Keratinocyte (primary cell): ENCODE measurements at places on chromosomes 6 and 20.

GRCh38 chr6:132298344-132298949 lies 102.8 kb downstream of the MOXD1 start:
- DNase-seq, result no peak

GRCh38 chr20:59149678-59150504 lies 13.7 kb upstream of the ZNF831 start:
- DNase-seq, result no peak

- DNase-seq, result no peak
Observed at GRCh38 chr6:31725502-31726350, 2.6 kb downstream of the MPIG6B start.

DNA sequence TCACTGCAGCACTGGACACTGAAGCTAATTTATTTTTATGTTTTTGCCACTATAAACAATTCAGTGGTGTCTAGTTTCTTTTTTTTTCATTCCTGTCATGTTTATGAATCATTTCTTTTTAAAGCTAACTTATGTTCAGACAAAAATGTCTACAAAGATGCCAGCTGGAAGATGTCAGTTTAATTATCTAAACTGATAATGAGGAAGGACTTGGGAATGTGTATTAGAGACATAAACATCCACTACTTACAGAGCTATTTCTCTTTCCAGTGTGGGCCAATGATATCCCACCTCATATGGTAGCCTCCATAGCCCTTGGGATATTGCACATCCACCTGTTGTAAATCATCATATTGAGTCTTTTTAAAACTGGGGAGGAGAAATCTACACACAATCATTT lies 132.1 kb upstream of the FAM184A start:
- DNase-seq, result no peak

GRCh38 chr6:2942914-2943563 lies 28.3 kb downstream of the SERPINB6 start:
- DNase-seq, result no peak

GRCh38 chr20:18133962-18134361 lies 3.7 kb upstream of the KAT14 start:
- no peak for DNase-seq

DNA sequence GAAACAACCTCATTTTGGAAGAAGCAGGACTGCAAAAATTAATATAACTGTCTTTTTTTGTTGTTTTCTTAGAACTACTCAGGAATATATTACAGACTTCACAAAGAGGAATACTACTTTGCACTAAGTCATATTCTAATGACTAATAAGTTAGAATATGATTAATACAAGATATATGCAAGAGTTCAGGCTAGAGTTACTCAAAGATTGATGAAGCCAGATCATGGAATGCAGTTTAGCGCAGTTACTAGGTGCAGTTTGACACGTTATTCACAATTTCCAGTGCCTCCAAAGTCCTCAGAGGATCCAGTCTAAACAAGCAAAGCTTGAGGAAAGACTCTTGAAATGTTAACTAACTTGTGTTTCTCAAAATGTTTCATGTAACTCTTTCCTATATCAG lies 1.2 kb upstream of the MYCT1 start:
- peak; percentile 38 for DNase-seq

- DNase-seq, result no peak
Observed at GRCh38 chr6:149925253-149925973, 2.5 kb upstream of the RAET1G start.

- DNase-seq, result no peak
Observed at GRCh38 chr6:38033442-38033982, 214.0 kb downstream of the ZFAND3 start.

DNA sequence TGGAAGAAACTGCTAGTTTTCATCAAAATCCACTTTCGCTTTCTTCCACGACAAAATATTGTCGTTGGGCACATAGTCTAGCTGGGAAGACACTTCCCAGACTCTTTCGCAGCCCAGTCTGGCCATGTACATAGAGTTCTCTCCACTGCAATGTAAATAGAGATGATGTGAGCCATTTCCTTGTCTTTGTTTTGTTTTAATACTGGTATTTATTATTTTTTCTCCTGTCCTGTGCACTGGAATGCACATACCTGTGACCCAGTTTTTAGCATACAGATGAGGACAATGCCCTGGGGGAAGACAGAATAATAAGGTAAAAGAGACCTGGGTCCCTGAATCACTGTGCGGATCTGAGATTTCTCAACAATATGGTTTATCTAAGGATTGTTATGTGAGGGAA lies 149.5 kb upstream of the BMP5 start:
- DNase-seq, result no peak

DNA sequence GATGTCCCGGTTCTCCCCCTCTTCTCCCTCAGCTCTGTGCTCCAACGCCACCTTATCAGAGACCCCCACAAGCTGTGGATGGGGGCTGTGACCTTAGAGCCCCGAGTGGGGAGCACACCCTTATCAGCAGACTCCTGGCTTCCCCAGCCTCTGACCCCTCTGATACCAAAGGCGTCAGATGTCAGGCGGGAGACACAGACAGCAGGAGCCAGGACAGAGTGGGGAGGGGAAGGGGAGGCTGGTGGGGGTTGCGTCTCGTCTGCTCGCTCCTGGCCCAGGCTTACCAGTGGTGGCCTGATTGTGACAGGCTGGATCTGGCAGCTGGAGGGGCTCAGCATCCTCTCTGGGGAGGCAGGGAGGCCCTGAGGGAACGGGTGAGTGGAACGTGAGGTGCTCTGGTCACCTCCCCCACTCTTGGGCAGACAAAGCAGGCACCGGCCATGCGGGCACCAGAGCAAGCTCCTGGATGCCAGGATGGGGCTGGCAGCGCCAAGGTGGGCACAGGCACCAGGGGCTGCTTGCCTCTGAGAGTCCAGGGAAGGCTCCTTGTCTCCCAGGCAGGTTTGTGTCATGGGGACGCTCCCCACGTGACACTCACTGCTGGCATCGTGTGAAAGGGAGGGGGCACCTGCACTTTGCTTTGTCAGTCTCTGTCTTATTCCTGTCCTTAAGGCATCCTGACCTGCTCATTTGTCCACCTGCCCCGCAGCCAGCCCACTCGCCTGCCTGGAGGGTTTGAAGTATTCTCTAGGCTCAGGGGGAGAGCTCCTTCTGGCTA lies 27.8 kb upstream of the GATA5 start:
- no peak for DNase-seq

- DNase-seq, result no peak
Observed at GRCh38 chr6:158095031-158095430, 73.0 kb downstream of the SERAC1 start.

GRCh38 chr20:49862607-49863200 lies 50.1 kb downstream of the SLC9A8 start:
- no peak for DNase-seq

- no peak for DNase-seq
Observed at GRCh38 chr6:13304580-13305260, 23.6 kb downstream of the TBC1D7 start.

DNA sequence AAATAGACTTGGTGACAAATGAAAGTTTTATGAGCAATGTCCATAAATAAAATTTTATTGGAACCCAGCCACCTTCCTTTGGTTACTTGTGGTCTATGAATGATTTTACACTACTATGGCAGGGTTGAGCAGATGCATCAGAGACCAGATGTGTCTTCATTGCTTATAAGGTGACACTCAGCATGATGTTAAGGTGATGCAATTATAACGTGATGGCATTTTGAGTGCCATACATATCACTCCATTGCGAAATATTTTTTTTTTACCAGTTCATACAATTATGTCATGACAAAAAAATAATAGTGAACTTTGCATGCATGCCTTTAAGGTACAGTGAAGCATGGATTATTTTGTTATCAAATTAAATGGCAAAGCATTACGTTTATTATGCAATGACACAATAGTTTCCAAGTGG lies 96.0 kb downstream of the ADTRP start:
- no peak for DNase-seq

DNA sequence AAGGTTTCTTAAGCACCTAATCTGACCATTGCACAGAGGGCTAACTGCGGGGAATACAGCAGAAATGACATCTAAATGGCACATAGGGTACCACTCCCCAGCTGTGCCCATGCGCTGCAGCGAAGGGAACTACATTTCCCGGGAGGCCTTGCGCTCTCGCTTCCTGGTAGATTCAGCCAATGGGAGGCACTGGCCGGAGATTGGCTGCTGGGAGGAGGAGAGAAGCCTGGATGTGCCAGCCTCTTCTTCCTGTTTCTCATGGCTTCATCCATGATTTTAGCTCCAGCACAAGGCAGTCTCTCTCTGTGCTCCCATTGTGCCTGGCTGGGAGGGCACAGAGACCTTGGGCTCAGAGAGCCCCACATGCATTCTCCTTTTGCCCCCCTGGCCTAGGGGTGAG lies 101.7 kb upstream of the FOXA2 start:
- DNase-seq, result no peak

DNA sequence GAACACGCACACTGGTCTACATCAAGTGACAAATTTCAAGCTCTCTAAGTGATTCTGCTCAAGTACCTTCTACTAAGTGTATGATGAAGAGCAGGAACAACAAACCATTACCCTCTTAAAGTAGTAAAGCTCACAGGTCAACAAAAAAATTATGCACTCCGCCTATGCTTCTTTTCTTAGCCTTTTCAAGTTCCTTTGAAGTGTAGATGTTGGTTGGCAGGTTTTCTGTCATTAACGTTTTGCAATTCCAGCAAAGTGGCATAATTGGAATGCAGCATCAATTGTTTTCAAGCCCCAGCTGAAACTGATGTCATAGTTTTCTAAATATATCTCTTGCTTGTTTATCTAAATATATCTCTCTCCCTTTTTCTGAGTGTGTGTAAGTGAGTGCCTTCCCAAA lies 396.9 kb upstream of the EYS start:
- no peak for DNase-seq

DNA sequence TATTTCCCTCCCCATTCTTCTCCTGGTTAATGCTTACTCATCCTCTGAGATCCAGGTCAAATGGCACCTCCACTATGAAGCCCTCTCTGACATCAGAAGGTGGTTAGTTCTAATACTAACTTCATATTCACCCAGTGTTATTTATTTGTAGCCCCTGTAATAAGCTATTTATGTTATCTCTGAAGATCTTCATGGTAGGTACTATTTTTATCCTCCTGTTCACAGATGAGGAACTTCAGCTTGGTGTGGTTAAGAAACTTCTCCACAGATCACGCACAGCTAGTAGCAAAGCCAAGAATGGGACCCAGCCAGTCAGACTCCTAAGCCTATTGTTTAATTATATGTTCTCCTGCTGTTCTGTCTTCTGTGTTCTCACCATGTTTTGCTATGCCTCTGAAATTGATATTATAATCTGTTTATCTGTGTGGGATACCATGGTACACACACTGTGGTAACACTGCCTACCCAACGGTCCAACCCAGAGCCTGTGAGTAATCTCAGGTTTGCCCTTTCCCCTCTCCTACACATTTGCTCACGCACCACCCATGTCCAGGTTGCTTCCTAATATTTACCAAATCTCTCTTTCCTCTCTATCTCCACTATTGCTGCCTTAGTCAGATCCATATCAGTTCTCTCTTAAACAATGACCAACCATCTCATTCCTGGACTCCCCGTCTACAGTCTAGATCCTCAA lies 98.4 kb downstream of the IPCEF1 start:
- no peak for DNase-seq
